ENCODE measurements at places on chromosomes 3 and 15.

- DNase-seq = no peak
Measured at GRCh38 chr15:63727542-63727941, 106.2 kb downstream of the HERC1 start.

- DNase-seq = no peak
Measured at GRCh38 chr3:132981719-132982118, 56.5 kb upstream of the TMEM108 start.

DNA sequence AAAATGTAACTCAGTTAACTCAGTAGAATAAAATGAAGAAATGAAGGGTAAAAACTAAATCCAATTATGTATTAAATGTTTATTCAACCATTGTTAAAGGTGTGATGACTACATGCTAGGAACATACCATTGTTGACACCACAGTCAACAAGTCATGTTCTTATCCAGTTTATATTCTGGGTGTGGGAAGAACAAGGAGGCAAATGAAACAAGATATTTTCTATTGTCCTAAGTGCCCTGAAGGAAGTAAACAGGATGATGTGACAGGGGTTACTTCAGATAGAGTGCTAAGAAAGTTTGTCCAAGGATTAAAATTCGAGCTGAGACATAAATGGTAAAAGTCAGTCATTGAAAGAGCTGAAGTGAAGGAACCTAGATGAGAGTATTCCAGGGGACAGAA, 13.1 kb downstream of the AP3S2 start:
- no peak for DNase-seq

GRCh38 chr3:27939521-27939920, 217.4 kb upstream of the EOMES start:
- DNase-seq = no peak

- DNase-seq = no peak
Measured at GRCh38 chr3:87436781-87437543, 160.6 kb upstream of the POU1F1 start.

- DNase-seq = no peak
Measured at GRCh38 chr3:83513677-83514076, 1445.1 kb upstream of the CADM2 start.

DNA sequence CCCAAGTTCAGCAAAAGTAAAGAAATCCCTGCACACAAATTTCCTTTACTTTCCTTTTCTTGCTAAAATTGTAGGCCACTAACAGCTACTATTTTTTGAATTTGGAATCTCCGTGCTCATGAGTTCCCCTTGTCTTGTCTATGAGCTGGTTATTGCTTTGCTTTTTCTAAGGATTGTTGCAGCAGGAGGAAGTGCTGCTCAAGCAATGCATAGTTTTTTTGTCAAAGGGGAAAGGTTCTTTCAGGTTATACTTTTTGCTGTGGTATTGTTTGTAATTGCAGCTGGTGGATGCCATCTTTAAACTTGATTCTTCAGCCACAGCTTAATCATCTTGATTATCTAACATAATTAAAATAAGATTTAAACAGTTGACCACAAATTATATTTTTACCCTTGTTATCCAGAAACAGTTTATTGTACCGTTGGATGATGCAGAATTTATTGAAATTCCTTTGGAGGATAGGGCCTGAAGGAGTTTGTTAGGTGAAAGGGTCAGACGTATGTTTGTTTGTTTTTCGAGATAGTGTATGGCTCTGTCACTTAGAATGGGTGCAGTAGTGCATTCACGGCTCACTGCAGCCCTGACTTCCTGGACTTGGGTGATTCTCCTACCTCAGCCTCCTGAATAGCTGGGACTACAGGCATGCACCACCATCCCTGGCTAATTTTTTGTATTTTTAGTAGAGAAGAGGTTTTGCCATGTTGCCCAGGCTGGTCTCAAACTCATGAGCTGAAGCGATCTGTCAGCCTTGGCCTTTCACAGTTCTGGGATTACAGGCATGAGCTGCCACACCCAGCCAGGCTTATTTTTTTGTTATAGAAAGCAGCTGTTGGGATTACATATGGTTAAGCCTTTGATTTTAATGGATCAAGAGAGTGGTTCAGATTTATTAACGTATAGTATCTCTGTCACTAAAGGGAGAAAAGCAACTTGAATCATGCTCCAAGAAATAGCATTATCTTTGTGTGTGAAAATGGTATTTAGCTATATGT, 11.7 kb downstream of the MGA start:
- peak; percentile 20 for DNase-seq

- no peak for DNase-seq
Measured at GRCh38 chr3:86420990-86421739, 569.8 kb downstream of the VGLL3 start.

- DNase-seq = no peak
Measured at GRCh38 chr3:14393440-14394106, 8.8 kb upstream of the SLC6A6 start.

DNA sequence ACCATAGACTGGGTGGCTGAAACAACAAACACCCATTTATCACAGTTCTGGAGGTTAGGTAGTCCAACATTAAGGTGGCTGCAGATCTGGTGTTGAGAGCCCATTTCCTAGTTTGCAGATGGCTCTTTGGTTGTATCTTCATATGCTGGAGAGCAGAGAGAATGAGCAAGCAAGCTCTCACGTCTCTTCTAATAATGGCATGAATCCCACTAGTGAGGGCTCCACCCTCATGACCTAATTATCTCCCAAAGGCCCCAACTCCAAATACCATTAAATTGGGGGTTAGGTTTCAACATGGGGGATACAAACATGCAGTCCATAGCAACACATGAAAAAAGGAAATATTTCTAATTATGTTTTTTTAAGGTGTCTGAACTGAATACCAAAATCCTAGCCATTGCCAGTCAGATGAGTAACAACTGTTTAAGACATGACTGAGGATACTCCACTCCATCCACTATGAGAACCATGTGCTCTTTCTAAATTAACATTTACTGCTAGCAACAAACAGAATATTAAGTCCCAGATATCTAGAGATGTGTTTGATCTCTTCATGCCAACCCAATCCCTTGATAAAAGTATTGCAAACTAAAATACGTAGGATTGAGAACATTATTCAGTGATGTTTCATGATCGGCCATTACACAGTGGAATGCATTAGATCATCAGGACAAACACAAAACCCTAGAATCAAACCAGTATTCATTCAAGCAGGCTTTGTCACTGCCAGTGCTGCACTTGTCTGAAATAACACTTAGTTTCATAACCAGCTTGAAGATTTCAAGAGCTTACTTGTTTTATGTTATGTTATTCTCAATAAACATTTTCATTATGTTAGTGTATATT, 340.3 kb downstream of the SLC9A9 start:
- DNase-seq = no peak

DNA sequence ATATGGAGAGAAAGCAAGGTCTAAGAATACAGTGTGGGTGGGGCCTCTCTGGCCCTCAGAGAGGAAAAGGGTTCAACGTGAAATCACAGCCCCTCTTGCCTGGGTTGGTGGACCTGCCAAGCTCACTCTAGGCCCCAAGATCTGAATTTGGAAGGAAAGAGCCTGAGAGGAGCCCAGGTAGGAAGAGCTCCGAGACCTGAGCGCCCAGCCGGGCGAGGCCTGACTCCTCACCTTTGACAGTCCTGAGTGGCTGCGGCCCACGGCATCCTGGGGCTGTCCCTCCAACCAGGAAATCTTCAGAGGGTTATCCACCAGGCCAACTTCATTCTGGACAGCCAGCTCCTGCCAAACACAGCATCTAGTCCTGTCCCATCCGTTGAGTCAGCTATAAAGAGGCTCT, 3.7 kb downstream of the C15orf62 start:
- no peak for DNase-seq

- DNase-seq = no peak
Measured at GRCh38 chr15:34243226-34243625, 18.4 kb downstream of the EMC4 start.

DNA sequence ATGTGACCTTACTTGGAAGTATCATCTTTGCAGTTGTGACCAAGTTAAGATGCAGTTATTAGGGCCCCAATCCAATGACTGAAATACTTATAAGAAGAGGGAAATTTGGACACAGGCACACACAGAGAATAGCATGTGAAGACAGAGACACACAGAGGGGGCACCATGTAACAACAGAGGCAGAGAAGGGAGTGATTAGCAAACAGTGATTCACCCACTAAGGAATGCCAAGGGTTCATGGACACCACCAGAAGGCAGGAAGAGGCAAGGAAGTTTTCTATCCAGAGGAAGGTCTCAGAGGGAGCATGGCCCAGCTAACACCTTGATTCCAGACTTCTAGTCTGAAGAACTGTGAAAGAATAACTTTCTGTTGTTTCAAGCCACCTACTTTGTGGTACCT, 25.0 kb downstream of the SIDT1 start:
- DNase-seq = no peak

DNA sequence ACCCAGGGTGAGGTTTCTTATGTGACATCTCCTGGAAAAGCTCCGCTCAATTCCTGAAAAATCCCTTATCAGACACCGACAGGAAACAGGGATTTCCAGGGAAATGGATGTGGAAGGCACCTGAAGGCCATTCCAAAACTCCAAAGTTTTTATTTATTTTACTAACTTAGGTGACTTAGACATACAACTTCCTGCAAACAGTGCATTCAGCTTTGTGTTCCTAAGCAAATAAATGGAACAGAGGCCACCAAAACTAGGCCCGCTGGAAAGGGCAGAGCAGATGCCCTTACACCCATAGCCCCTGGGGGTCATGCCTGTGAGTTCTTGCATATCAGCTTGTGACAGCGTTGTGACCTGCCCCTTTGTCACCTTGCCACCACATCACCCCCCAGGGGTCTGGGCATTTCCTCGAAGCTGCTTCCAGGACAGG, 239.4 kb downstream of the XXYLT1 start:
- no peak for DNase-seq

DNA sequence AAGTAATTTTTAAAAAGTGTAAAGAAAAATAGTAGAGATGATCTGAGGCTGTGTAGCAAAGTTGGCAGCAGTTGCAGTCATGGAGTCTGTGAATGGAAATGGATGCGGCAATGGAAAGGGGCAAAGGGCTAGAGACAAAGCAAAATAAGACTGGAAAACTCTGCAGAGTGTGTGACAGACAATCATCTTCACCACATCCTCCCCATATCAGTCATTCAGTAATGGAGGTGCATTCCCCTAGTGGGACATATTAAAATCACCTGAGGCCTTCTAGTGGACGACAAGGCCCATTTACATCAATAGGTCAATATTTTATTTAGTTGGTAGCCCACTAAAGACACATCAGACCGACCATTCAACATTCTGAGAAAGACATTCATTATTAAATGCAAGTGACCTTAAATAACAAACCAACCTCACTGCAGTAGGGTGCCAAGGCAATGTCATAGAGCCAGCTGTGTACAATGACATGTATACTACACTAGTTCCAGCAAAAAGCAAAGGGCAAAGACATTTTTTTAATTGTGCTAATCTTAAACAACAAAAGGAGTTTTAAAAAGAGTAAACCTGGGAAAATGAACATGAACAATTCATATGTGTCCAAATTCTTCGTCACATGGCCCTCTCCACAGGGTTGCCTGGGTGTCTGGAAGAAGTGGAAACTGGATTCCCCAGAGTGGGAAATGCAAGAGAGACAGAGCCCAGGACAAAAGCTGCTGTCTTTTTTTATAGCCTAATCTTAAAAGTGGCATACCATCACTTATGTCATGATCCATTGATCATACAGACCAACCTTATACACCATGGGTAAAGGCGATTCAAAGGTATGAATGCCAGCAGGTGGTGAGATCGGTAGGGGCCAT, 15.6 kb upstream of the RAP2B start:
- DNase-seq = no peak

DNA sequence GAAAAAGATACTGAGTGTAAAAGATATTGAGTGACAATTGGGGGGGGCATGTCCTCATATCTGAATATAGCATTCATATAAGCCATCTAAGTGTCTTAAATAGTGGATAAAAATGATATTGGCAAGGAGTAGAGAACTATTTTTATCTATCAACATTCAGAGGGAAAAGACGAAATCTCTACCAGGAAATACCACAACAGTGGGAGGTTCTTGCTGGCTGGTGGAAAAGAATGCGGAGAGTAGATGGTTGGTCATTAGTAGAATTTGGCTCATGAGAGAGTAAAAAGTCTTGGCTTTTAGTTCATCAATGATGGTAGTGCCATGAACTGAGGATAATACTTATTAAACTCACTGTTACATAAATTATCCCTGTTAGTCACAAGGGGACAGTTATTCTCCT, 4.8 kb upstream of the TCF12 start:
- DNase-seq = no peak

- DNase-seq = peak; percentile 91
Measured at GRCh38 chr3:111667621-111668239, 72.6 kb upstream of the ZBED2 start.

DNA sequence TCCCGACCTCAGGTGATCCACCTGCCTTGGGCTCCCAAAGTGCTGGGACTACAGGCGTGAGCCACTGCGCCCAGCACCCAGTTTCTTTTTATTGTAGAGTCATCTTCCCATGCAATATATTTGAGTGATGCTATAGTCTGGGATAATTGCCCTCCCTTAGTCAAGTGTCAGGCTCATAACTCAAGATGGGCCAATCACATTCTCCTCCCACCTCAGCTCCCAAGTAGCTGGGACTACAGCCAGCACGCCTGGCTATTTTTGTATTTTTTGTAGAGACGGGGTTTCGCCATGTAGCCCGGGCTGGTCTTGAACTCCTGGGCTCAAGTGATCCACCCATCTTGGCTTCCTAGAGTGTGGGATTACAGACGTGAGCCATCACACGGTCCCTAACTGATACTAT, 15.2 kb upstream of the PTPN9 start:
- DNase-seq = no peak

DNA sequence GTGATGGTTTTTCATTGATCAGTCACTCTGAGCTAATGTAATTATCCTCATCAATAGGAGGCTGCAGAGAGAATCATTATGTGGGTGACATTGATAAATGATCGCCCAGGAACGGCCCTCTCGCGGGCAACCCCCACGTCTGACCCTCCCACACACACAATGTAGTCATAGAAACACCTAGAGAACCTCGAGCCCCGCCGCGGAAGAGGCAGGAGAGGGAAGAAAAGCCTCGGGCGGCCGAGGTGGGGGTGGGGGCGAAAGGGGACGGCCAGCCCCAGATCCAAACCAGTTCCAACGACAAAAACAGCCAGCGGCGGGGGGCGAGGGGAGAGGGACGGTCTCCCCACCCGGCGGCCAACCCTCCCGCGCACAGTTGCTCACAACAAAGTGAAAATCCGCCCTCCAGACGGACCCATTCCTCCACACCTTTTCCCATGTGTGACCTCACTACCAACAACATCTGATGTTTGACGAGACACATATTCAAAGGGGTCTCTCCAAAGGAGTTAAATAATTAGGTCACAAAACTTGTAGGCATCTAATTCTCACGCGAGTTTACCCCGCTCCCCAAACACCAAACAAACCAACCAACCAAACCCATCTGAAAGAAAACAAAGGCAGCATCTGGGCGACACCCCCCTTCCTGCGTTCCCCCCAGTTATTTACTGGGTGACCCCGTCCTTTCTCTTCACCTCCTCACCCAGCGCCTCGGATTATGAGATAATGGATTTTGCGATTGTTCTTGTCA, 213.0 kb downstream of the MEIS2 start:
- no peak for DNase-seq
